NCI-H460 (cell line): ENCODE measurements at places on chromosomes 12 and 14.

DNA sequence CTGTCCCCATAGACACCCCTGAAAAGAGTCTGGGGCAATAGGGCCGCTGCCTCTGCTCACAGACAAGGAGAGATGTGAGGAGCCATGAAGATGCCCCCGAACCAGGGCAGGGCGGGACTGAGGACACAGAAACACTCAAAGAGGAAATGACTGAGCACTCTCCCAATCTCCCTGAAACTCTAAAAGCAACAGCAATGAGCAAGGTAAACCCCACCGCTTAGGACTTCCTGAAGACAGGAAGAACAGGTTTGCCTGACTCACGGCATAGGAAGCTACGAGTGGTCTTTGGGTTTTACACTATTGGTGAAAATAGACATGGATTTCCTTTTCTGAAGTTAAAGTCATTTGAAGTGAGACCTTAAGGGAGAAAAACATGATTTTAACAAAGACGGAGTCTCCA, 32.5 kb downstream of the STX2 start:
- DNase-seq, result no peak

- no peak for DNase-seq
Measured at GRCh38 chr14:63875311-63875710, 22.5 kb downstream of the SYNE2 start.

GRCh38 chr14:20118795-20119194, 8.3 kb downstream of the OR4K17 start:
- no peak for DNase-seq

- no peak for DNase-seq
Measured at GRCh38 chr12:102481705-102482425, 1.5 kb upstream of the IGF1 start.

GRCh38 chr12:107449891-107450290, 235.7 kb upstream of the PWP1 start:
- DNase-seq, result no peak

GRCh38 chr14:102692334-102692733, 84.9 kb upstream of the TRAF3 start:
- no peak for DNase-seq

DNA sequence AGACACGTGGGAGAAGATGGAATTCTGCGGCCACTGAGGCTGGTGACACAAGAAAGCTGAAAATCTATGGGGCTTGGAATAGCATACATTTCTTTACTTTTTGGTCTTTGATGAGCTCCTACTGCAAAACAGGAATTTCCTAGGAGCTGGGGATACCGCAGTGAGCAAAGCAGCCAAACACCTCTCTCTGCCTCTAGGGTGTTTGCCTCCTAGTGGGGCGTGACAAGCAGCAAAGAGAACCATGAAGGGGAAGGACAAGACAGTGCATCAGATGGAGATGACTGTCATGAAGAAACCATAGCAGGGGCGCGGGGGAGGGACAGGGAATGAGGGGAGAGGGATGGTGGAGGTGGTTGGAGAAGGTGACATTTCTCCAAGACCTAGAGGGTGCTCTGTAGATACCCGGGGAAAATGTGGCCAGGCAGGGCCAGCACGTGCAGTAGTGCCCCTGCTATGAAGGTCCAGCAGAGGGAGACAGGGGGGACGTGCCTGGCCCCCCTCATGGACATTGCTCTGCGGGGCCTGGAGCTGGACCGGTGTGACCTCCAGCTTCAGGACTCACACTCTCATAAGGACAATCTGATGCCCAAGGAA, 58.6 kb downstream of the SERPINA3 start:
- no peak for DNase-seq

DNA sequence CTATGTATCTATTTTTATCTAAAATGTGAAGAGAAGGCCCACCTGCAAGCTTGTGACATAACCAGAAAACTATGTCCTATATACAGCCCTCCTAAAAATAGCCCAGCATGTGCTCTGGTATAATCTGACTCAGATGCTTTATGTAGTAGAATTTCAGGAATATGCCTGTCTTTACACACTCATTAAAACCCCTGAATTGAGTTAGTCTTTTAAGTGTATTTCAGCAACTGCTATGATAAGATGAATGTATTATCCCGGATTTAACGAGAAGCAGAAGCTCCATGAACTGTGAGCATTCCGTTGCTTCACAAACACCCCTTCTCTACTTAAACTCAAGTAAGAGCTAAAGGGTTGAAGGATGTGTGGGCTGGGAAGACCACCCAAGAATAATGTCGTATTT, 89.9 kb upstream of the PRICKLE1 start:
- no peak for DNase-seq

DNA sequence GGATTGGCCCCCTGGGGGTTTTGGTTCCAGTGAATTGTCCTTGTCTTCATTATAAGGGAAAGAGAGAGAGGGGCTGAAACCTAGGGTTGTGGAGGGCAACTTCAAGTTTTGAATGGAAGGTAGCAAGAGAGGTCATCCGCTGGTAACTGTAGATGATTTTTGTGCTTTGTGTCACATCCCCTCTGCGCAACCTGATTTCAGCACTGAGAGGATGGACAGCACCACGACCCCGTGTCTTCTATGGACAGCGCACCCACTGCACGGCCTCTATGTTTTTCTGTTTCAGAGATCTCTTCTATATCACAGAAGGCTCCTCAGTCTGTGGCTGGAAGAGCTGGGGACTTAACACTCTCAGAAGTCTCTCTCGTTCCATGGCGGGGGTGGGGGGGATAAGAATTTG, 127.0 kb upstream of the RPH3A start:
- DNase-seq, result peak; percentile 13

DNA sequence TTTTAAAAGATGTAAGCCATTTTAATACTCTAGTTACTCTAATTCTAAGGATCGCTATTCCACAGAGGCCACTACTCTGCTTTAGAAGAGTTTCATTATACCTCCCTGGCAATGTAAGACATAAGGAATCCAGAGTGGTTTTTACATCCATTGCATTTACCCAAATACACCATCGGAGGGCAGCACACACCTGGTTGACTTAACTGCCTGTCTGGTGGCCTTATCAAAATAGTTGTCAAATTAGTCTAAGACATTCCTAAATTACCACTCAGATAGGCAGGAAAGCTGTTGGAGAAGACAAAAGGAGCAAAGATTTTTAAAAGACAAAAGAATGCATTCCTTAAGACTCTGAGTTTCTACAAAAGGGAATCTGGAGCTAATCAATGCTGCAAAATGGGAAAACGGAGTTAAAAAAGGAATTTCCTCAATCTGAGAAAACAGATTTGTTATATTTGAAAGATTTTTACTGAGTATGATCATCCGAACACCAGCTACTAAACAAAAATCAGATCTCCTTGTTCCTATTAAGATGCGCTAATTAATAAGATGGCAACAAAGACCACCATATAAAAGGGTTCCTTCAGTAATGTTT, 33.8 kb upstream of the FGD4 start:
- peak; percentile 52 for DNase-seq

- DNase-seq, result no peak
Measured at GRCh38 chr12:42985506-42985905, 396.0 kb upstream of the PRICKLE1 start.

GRCh38 chr14:103727313-103727980, 11.8 kb downstream of the ZFYVE21 start:
- no peak for DNase-seq

- DNase-seq, result peak; percentile 66
Measured at GRCh38 chr14:94036313-94037167, 10.4 kb downstream of the OTUB2 start.

DNA sequence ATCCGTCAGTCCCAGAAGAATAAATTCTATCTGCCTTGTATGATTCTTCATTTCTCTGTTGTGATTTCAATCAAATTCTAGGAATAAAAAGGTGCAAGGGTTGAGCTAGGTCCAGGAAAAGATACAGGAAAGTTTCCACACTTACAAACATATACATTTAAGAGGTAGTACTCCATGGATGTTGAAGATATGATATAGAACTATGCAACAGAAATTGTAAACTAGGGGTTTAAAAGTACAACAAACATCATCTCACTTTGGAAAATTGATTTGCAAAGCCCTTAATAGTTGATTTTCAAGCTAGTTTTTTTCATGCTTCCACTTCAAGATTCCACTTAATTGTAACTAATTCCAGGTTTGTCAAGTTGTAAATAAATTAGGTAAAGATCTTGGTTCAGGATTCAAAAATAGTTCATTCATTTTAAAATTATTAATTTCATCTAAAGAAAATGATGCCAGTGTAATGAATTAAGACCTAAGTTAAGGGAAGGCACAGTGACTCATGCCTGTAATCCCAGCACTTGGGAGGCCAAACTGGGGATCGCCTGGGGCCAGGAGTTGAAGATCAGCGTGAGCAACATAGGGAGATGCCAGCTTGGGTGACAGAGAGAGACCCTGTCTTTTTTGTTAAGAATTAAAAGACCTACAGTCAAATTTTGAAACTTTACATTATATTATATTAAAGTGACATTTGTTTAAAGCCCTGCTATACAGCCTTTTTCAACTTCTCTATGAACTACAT, at the start of gene OR6C70:
OR6C70 (minus strand) TSS at position 51 of the 742 bp plus-strand sequence; CDS start at position 51, 0 bp downstream.
- DNase-seq, result no peak

DNA sequence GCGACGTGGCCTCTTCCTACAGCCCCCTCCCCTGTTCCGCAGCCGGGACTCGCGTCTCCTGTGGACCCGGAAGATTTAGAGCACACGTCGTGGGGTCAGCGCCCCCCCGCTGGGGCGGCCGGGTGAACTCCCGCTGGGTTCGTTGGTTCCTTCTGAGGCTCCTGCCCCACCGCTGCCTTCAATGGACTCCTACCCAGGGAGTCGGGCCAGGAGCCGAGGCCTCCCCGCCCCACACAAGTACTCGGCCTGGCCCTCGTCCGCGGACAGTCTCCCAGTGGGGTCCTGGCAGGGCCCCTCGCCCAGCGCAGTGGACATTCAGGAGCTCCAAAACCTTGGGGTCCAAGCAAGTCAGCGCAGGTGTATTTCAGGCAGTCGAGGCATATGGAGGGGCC, 1.2 kb downstream of the MMP17 start:
- no peak for DNase-seq

GRCh38 chr14:92582706-92583452, 69.3 kb downstream of the RIN3 start:
- DNase-seq, result no peak

GRCh38 chr14:68458840-68459469, 333.9 kb downstream of the ZFP36L1 start:
- DNase-seq, result peak; percentile 70

DNA sequence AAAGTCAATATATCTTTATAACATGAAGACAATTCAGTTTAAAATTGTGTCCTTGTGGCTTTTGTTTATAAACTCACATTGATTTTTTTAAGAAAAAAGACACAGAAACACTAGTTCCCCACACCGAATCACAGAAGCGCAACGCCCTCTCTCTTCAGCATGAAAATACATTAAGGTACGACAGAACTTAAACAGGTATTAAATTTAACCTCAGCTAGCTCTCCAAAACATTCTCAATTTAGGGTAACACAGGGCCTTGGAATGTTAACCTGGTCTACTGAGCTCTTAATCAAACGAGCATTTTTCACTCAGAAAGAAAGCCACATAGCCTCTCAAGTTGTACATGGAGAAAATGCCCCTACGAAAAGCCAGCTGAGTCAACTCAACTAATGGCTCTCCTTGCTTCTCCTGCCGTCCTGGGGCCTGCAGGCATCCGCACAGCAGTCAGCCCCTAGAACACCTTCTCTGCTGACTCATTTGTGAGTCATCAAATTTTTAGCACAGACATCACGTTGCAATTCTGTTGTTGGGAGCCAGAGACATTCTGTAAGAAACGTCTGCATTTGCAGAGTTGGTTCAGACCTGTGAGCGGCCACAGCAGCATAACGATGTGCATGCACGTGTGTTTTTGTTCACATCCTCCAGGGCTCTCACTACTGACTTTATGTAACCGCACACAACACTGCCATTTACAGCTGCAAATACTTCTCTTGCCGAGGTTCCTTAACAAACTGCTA, 141.6 kb downstream of the ITPR2 start:
- peak; percentile 59 for DNase-seq

DNA sequence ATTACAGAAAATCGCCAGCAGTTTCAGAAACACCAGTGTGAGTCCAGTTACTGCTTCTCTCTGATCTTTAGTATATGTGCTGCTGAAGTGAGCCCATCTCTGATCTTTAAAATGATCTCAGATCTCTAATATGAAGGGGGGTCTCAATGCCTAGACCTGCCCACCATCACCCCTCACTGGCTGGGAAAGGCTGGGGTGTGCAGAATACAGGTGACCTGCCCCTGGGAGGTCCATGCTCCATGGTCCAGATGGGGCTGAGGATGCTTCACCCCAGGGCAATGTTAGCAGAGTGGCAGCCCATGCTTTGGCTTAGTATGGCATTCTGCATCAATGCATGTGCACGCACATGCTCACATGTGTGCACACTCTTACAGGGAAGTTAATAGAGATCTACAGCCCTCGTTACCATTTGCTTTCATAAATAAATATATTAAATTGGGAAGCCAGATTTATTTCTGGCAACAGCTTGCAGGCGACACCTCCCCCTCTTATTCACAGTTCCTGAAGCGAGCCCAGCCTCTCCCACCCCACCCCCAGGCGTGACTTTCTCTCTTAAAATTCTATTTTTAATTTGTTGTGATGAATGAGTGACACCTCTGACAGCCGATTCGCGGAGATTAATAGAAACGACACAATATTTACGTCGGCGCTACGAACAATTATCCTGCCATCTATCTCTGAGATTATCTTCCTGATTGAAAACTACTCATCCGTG, 104.7 kb upstream of the ESRRB start:
- no peak for DNase-seq
